NCI-H1105 (cell line): ENCODE measurements at places on chromosomes 11 and 22.

- peak; percentile 83 for DNase-seq
These were observed 269.9 kb upstream of the SORL1-AS1 start for GRCh38 chr11:121722431-121723245.

- DNase-seq, result no peak
These were observed 12.8 kb downstream of the BMAL1 start for GRCh38 chr11:13290221-13290980.

GRCh38 chr11:68066742-68067141, 27.9 kb downstream of the TCIRG1 start:
- no peak for DNase-seq

DNA sequence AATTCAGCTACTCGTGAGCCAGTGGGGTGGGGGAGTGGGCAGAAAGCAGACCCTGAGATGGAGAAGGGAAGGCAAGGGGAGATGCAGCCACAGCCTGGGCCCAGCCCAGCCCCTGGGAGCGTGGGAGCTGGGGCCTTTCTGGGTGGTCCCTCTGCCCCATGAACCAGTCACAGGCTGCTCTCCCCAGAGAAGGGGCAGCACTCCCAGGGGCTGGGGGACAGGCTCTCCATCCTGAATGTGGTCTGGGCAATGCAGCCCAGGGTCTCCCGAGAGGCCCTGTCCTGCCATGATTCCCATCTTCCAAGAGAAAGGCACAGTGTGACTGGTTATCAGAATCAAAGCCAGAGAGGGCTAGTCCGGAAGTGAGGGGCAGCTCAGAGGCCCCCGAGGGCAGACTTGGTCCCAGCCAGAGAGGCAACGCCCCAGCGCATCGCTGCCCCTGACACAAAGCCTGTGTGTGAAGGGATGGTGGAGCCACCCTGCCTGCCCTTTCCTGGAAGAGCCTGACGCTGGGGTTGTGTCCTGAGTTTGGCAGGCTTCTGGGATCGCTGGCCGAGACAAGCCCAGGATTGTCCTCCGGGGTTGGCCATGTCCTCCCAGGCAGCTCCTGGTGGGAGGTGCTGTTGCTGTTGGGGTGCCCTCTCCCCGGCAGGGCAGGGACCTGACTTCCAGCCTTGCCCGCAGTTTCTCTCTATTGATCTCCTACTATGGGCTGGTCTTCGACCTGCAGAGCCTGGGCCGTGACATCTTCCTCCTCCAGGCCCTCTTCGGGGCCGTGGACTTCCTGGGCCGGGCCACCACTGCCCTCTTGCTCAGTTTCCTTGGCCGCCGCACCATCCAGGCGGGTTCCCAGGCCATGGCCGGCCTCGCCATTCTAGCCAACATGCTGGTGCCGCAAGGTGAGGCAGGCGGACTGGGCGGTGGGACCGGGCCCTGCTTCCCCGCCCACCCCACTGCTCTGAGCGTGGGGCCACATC, 23.8 kb upstream of the SLC22A12 start:
- DNase-seq, result no peak

- no peak for DNase-seq
These were observed 55.6 kb downstream of the WT1 start for GRCh38 chr11:32379719-32380118.

GRCh38 chr11:72293391-72293790, 49.4 kb upstream of the PHOX2A start:
- DNase-seq, result no peak

- no peak for DNase-seq
These were observed 468 bp downstream of the PATL1 start for GRCh38 chr11:59668188-59668949.

DNA sequence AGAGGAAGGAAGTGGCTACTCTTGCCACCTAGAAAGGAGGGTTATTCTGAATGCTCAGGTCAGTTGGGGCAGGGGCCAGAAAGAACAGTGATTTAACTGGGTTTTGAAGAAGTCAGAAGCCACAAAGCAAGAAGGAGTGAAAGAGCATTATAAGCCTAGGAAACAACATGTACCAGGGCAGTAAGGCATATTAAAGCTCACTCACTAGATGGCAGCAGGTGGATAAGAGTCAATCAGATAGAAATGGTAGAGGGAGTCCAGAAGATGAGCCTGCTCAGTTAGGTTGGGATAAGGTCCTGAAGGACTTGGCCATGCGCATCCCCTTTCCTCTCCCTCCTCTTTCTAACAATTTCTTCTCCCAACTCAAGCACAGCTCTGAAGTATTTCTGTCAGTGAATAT, 22.0 kb upstream of the PATE1 start:
- no peak for DNase-seq

GRCh38 chr11:69642549-69642912, 1.6 kb downstream of the CCND1 start:
- no peak for DNase-seq

DNA sequence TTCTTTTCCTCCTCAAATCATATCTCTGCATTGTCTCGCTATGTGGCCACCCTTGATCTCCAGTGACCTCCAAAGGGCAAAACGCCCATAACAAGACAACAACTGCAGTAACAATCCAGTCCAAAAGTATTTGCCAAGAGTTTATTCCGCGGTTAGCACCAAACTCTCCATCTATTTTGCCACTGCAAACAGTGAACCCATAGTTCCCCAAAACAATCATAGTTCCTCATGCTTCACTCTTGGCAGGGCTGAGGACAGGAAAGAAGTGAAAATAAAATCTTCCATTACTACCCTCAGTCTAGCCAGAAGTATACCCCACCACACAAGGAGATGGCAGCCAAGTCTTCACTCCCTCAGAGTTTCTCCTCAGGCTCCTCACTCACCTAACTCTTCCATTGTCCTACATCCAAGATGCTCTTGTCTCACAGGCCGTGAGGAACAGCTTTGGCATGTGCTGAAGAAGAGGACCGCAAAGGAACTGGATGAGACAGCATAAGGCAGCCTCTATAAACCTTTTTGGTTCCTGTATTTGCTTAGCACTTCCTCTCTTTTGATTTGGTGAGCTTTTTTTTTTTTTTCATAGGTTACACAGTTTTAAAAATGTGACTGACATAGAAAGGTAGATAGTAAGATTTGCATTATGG, at the start of gene LPXN:
Gene LPXN, minus strand, starts transcription at position 480 of the 644 bp plus-strand sequence. Its CDS starts 84 bp downstream, at position 396.
- no peak for DNase-seq

GRCh38 chr11:111046291-111046690, 199.2 kb upstream of the POU2AF2 start:
- DNase-seq, result no peak

DNA sequence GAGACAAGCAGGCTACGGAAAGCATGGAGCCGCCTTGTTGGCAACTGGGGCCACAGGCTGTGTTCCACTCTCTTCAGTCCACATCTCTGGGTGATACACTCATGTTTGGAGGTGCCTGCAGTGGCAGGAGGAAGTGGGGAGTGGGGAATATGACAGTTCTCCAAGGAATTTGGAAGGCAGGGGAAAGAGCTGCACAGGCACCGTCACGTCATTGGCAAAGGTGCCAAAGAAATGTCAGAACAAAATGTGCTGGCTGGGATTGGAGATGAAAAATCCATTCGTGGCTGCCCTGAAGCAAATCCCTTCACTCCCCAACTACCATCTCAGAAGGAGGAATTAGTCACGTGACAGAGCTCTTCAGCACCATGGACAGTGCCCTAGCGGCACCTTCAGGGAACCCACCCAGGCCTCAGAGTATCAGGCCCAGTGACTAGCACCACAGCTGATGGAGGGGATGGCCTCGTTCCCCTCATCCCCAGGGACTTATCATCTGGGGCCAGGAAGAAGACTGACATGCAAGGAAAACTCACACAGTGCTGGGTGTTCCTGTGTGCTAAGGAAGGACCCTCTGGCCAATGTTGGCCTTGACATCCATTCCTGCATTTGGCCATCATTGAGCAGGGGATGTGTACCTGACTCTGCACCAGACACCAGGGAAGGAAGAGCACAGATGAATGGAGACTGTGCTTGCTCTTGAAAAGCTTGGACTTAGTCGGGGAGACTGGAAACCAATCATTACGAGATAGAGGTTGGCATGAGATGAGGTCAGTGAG, 48.5 kb upstream of the PRDM11 start:
- DNase-seq, result no peak

GRCh38 chr11:104609311-104610085, 288.8 kb downstream of the CASP12 start:
- peak; percentile 39 for DNase-seq

GRCh38 chr11:23856654-23857053, 640.2 kb upstream of the LUZP2 start:
- no peak for DNase-seq

- no peak for DNase-seq
These were observed 1.7 kb upstream of the TNNT3 start for GRCh38 chr11:1917523-1918435.

DNA sequence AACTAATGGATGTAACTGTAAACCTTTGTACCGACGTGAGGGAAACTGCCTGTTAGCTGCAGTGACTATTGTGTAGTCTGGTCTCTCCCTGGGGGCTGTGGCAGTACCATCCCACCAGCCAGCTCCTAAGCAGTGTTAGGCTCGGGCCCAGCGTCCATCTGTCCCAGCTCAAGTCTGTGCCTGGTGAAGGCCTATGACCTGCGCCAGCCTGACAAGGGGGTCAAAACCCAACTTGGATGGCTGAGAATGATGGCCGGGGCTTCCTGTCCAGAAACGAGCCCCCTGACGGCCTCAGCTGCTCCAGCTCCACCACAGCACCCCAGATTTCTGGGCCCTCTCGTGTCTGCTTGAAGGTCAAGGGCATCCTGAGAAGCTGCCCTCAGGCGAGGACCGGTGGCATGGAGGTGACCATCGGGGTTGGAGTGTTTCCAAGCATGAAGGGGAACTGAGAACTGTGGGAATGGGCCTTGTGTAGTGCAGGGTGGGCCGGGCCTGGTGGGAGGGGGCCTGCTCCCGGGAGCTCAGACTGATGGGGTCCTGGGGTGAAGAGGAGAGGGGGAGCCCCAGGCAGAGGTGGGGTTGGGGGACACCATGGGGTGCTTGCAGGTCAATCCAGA, 14.3 kb upstream of the SPI1 start:
- no peak for DNase-seq

DNA sequence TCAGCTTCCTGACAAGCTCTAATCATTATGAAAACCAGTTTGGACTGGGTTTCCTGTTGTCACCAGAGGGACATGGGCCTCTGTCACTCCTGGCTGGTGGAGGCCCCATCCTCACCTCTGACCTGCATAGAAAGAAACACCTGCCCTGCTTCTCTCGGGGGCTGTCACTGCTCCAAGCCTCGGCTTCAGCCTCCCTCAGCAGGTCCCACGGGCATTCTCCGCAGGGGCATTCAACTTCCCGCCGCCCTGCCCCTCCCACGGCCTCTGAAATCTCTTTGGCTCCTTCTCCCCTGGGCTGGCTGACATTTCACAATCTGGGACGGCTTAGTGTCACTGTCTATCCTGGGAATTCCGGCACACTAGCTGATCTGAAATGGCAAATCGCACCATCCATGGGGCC, 257.9 kb downstream of the CTTN start:
- no peak for DNase-seq

DNA sequence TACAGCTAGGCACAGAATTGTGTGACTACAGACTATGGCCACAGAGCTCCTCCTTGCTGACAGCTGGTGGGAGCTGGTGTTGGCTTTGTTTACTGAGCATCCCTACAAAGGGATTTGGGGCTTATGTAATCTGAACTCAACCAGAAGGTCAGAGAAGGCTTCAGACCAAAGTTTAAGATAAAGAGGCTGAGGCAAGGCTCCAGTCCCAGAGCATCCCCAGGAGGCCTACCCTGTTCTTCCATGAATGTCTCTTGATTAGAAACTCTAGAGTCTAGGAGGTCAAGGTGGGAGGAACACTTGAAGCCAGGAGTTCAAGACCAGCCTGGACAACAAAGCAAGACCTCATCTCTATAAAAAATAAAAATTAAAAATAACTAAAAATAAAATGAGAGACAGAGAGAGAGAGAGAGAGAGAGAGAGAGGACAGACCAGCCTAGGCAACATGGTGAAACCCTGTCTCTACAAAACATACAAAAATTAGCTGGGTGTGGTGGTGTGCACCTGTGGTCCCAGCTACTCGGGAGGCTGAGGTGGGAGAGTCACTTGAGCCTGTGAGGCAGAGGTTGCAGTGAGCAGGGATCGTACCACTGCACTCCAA, 125.5 kb upstream of the SERPIND1 start:
- DNase-seq, result no peak

DNA sequence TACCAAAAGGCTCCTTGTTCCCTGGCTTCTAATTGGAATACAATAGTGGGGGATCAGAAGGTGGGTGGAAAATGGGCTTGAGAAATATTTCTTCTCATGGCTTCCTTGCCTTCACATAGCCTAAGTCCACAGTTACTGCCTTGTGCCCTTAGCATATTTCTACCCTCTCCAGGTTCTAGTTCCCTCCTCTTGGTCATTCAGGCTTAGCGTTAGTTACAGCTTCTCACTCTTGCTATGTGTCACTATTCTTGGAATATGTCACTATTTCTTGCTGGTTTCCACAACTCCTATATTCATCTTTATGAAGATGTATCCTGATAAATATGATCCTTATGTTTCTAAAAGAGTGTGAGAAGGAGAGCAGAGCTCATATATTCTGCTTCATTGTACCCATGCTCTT, 2.5 kb downstream of the OR2D2 start:
- no peak for DNase-seq

DNA sequence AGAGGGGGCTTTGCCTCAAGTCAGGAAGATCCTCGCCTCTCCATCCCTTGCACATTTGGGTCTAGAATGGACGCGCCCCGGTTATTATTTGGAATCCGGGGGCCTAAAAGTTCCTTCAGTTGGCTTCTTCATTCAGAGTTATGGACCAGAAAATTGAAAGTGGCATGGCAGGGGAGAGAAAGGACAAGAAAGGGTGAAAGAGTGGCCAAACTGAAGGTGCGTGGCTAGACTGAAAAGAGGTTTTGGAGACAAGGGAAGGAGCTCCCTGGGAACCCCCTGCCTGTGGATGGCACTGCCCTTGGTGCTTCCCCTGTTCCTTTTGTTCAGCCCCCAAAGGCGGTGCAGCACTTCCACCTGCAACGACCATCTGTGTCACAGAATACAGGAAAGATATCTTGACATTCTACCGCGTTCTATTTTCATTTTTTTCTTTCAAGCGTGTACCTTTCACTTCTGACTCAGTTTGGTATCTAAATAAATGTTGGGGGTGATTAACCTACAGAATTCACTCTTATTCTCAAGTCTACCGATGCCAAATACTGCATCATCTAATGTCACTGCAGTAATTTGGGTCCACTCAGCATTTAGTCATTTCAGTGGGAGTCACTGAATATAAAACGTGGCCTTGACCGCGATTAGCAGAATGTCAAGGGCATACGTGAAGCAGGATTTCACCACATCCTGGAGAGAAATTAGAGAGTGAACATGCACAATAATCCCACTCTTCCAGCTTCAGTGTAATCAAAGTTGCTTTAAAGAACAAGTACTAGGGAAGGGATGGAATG, 88.1 kb upstream of the ARHGAP32 start:
- DNase-seq, result no peak

- no peak for DNase-seq
These were observed 8.0 kb upstream of the ACRV1 start for GRCh38 chr11:125688632-125689031.

GRCh38 chr11:73465023-73465675, 89.0 kb downstream of the RELT start:
- no peak for DNase-seq

DNA sequence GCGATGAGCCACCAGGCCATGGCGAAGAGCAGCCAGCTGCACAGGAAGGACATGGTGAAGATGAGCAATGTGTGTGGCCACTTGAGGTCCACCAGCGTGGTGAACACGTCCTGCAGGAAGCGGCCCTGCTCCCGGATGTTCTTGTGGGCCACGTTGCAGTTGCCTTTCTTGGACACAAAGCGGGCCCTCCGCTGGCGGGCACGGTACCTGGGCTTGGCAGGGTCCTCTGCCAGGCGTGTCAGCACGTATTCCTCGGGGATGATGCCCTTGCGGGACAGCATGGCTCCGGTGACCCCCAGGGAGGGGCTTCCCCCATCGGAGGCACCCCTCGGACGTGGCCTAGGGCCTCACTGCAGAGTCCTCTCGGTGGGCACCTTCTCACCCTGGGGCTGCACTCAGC, 648 bp downstream of the KCNJ11 start:
- DNase-seq, result no peak
